ENCODE measurements at places on chromosomes 5 and 9.

DNA sequence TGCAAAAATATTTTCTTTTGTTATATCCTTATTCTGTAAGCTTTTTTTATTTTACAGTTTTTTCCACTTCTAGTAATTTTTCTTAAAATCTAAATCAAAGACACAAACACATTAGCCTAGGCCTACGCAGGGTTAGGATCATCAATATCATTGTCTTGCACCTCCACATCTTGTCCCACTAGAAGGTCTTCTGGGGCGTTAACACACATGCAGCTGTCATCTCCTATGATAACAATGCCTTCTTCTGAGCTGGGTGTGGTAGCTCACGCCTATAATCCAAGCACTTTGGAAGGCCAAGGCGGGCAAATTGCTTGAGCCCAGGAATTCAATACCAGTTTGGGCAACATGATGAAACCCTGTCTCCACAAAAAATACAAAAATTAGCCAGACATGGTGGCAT is 78.9 kb upstream of the LRRC70 start:
- DNase-seq, result no peak

- DNase-seq, result no peak
Observed at GRCh38 chr9:104091708-104092107, 2.4 kb upstream of the SMC2 start.

DNA sequence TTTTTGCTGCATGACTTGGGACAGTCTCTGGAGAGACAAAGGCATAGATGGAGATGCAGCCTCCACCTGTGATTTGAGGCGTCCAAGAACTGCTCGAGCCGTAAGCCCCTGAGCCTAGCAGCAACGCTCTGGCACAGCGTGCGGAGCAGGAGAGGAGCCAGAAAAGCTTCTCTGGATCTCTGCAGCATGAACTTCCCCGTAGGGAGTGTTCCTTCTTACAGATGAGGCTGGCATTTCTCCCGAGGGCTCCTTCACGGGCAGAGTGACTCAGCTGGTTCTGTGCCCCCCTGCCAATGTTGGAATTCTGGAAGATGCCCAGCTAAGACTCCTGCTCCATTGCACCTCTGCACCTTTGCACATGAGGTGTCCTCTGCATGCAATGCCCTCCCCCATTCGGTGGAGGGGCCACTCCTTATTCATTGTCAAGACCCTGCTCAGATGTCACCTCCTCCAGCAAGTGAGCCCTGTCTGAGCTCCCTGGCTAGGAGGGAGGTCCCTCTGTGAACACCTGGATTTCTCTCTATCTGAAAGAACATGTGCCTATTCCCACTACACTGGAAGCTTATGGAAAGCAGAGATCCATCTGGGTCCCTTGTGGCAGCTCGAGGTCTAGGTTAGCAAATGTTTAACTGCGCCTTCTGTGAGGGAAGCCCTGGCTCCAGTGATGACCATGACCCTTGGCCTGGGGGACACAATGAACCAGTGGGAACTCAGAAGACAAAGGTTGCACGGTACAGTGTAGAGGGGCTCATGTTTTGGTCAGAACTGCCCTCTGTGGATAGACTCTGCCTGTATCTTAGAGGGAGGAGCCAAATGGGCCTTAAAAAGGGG is 39.6 kb downstream of the SH3PXD2B start:
- no peak for DNase-seq

GRCh38 chr9:93996863-93997262 is 41.7 kb upstream of the BARX1 start:
- no peak for DNase-seq

GRCh38 chr5:28903643-28904042 is 1865.3 kb upstream of the CDH9 start:
- no peak for DNase-seq

GRCh38 chr5:136734628-136735027 is 369.3 kb upstream of the TRPC7 start:
- DNase-seq, result no peak

- DNase-seq, result no peak
Observed at GRCh38 chr5:172789687-172790495, 18.9 kb upstream of the DUSP1 start.

- DNase-seq, result no peak
Observed at GRCh38 chr5:18497089-18497488, 862.8 kb downstream of the TAF11L14 start.

DNA sequence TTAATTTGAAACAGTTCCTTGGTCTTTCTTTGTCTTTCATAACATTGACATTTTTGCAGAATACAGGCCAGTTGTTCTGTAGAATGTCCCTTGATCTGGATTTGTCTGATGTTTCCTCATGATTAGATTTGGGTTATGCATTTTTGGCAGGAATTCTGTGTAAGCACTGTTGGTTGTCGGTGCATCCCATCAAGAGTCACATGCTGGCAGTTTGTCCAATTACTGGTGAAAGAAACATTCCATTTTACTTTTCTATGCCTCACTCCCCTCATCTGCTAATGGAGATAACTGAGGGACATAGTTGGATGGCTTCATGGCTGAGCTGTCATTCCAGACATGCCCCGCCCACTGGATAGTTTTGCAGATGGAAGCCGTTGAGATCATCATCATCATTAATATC is 7.6 kb upstream of the ZNF618 start:
- no peak for DNase-seq

GRCh38 chr9:74691058-74691457 is 193.9 kb downstream of the RORB start:
- DNase-seq, result no peak

- DNase-seq, result no peak
Observed at GRCh38 chr5:76291305-76292077, 111.6 kb upstream of the IQGAP2 start.

DNA sequence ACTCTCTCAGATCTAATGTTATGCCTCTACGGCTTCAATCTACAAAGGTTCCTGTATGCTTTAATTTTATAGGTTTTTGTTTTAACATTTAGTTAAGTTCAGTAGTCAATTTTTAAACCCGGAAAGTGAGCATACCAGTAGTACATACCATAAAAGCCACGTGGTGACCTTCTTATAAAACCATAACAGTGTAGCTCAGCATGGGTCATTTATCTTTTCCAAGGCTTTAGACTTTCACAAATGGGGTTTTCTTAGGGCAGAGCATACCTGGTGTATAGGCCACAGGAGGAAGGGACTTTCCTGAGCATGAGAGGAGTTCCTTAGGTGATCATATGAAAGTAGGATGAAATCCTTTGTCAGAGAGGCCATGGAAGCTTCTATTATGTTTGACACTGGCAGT is 23.2 kb downstream of the ECM2 start:
- no peak for DNase-seq

- no peak for DNase-seq
Observed at GRCh38 chr5:170413897-170414296, 24.7 kb upstream of the KCNMB1 start.

DNA sequence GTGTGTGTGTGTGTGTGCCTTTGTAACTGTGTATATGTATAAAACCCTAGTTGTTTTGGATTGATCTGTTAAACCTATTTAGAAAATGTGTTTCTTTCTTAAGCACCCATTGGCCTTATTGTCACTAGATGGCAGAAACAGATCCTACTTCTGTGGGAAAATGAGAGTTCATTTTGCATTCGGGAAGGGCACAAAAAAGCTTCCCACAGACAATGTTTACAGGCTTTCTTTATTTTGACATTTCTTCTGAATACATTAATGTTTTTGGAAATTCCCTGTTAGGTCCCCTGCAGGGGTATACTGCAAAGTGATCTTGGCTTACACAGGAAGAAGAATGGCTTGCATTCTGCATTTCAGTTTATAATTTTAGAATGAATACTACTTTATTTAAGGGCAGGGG is 481.8 kb upstream of the ARRDC3 start:
- no peak for DNase-seq

DNA sequence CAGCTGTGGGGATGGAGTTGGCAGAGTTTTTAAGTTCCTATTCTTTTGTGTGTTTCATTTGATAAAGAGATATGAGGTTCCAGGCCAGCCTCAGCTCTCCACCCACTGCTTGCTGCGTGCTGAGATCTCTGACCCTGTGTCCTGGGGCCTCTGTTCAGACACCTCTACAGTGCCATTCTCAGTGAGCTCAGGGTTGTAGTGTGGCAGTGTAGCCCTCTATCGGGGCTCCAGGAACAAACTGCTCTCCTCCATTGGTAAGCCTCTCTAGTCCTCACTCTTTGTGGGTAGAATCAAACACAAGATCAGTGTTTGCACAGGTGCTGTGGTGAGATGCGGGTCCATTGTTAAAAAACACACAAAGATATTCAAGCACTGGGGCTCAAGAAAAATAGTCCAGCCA is 386.6 kb upstream of the RPS23 start:
- DNase-seq, result no peak

DNA sequence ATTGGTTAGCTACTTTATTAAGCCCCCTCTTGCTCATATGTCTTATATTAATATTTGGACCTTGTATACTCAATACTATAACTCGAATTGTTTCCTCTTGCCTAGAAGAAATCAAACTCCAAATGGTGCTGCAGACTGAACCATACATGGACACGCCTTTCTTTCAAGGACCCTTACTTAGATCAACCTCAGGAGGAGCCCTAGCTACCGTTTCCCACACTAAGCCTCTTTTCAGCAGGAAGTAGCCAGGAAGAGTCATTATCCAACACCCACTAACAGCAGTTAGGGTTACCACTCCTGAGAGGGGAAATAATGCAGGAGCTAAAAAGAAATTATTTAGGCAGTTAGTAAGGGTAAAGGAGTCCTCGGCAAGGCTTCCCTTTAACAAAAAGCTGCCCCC is 243.8 kb upstream of the PUM3 start:
- DNase-seq, result no peak

- no peak for DNase-seq
Observed at GRCh38 chr9:23812673-23813072, 13.4 kb downstream of the ELAVL2 start.

GRCh38 chr9:135448663-135449100 is 30.9 kb upstream of the PPP1R26 start:
- no peak for DNase-seq

GRCh38 chr5:1315018-1315708 is 20.3 kb upstream of the TERT start:
- no peak for DNase-seq

GRCh38 chr9:78049484-78049883 is 17.9 kb upstream of the GNAQ start:
- DNase-seq, result no peak

DNA sequence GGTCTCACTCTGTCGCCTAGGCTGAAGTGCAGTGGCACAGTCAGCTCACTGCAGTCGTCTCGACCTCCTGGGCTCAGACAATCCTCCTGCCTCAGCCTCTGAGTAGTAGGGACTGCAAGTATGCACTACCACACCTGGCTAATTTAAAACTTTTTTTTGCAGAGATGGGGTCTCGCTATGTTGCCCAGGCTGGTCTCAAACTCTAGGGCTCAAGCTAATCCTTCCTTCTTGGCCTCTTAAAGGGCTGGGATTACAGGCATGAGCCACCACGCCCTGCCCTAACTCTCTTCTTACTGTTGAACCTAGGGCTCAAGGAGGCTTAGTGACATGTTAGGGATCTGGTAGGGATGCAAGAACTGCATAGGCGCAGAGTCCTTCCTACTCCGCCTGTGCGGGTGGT is 65.3 kb downstream of the SNX30 start:
- no peak for DNase-seq

DNA sequence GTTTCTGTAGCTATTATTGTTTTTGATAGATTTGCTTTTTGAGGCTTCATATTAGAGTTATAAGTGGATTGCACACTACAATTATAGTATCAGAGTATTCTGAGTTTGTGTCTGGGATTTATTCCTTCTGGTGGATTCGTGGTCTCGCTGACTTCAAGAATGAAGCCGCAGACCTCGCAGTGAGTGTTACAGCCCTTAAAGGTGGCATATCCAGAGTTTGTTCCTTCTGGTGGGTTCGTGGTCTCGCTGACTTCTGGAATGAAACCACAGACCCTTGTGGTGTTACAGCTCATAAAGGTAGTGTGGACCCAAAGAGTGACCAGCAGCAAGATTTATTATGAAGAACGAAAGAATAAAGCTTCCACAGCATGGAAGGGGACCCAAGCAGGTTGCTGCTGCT is 6.9 kb upstream of the EMB start:
- no peak for DNase-seq

- DNase-seq, result no peak
Observed at GRCh38 chr5:174751154-174752000, 27.0 kb downstream of the MSX2 start.

DNA sequence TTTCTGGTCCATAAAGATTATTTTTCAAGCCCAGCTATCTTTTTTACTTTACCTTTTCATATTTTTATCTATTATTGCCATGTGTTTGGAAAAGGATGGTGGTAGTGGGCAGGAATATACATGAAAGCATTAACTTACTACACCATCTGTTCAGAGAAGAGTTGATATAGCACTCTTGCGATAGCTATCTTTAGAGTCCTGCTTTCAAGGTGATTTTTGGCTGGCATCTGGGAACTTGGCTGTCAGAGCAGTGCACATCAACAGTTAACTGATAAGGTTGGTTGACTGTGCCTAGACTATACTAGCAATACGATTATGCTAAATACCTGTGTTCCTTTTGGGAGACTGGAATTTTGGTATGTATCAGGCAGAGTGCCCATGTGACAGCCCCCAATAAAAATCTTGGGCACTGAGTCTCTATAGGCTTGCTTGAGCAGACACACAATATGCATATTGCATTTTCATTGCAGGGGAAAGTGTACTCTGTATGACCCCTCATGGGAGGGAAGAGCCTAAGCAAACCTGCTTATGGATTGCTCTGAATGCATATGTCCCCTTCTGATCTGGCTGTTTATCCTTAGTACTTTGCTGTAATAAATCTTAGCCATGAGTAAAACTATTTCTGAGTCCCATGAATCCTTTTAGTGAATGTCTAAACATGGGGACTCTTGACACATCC is 227.6 kb upstream of the C9orf72 start:
- DNase-seq, result no peak

GRCh38 chr5:125215593-125215992 is 469.2 kb upstream of the ZNF608 start:
- DNase-seq, result no peak

DNA sequence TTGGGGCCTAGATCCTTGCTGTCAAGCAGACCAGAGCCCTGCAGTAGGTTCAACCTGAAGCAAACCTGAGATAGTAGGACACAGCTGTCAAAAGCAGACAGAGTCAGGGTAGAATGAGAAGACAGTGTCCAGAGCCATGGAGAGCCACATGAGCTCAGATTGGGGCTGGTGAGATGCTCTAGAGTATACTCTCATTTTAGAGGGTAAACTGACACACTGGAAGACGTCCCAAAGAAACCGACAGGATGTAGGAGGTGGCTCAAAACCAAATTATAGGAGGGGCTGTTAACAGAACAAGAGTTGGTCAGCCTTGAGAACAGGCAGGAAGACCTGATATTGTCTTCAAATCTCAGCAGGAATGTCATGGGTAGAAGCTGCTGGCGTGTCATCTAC is 11.5 kb downstream of the CCDC69 start:
- DNase-seq, result no peak

GRCh38 chr5:138643040-138643791 is 68.0 kb upstream of the HSPA9 start:
- DNase-seq, result no peak

DNA sequence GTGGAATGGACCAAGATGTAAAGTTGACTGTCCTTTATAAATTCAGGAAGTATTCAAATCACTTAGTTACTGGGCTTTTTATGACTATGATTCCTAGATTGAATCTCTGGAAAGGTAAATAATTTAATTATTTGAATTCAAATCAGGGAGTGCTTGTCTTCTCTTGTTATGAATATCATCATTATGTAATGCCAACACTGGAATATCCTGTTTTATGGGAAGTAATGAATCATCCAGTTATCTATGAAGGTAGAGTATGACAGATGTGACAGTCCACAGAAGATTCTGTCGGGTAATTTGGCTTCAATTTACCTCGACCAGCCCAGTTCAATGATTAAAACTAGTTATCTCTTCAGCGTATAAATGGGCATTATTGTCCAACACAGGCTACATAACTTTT is 141.0 kb upstream of the NUDT12 start:
- DNase-seq, result no peak
